ENCODE measurements at places on chromosomes 1 and 21.

DNA sequence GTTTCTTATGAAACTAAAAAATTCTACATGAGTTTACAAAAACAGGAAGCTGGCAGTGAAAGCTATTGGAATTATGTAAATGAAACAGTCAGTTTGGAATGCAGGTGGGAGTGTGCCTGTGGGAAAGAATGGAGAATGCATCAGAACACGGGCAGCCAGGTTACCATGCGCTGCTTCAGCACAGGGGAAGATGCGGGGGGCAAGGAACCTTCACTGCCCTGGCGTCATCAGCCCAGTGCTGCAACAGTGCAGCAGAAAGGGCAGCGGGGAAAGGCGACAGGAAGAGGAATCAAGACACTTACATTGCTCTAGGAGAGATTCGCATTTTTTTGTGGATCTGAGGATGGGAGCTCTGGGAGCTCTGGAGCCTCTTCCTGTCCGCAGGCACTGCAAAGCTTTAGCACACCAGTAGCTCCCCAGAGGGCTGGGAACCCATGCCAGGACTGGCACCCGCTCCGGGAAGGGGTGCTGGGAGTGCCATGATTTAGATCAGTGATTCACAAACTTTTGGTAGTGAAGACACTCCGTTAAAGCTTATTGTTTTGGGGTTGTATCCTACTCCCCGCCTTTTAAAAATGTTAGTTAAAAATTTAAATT, 64.1 kb upstream of the WDR26 start:
- no peak for DNase-seq

DNA sequence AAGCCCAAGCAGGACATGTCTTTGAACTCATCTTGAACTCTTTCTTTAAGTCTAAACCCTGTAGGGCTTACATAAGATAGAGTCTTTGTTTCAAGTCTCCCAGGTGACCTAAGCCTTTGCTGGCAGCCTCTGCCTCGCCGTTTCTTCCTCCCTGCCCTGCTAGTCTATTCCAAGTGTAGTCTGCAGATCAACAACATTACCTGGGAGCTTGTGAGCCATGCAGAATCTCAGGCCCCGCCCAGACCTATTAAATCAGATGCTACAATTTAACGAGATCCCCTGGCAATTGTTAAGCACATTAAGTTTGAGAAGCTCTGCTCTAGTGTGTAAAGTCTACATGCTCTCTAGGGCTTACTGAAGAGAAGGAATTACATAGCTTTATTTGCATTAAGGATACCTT, 271.6 kb downstream of the PBX1 start:
- no peak for DNase-seq

- DNase-seq: no peak
These were observed 33.4 kb downstream of the ABCG1 start for GRCh38 chr21:42252325-42252654.

- no peak for DNase-seq
These were observed 510.0 kb downstream of the USP25 start for GRCh38 chr21:16239659-16240265.

- no peak for DNase-seq
These were observed 24.1 kb downstream of the PAFAH2 start for GRCh38 chr1:25973610-25974321.

- DNase-seq: no peak
These were observed 98.2 kb downstream of the PGBD5 start for GRCh38 chr1:230327892-230328284.

GRCh38 chr1:179817789-179818188, 59.8 kb downstream of the TOR1AIP2 start:
- DNase-seq: no peak

DNA sequence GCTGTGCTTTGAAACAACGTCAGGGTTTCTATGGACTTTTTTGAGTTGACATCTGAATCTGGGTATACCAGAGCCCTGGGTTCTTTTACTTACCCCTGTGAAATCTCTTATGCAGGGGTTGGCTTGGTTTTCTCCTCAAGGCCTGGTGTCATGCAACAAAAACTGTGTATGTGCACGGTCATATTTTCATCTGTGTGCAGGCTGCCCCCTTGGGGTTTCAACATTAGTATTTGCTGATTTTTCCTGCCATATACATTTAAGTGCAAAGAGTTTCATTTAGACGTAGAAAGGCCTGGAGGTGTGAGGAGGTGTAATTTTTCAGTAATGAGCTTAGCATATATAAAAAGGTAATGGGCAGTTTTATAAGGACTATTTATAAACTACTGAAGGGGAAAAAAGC, 22.0 kb upstream of the ZBTB18 start:
- DNase-seq: no peak

DNA sequence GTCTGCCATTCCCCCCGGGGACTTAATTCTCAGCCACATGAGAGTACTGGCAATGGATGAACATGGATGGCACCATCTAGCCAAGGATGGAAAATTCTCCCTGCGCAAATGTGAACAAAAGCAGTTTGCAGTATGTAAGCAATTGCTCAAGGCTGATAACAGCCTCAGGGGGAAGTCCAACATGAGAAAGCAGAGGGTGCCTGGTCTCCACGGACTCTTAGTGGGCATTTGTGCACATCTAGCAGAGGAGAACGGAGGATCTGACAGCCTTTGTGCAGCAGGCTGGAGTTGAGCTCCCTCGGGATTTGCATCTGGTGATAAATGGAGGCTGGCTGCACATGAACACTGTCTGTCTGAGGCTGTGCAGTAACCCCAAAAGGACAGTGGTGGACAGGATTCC, 13.9 kb upstream of the OLIG1 start:
- DNase-seq: no peak

- no peak for DNase-seq
These were observed 173.2 kb downstream of the LBR start for GRCh38 chr1:225254676-225255075.

DNA sequence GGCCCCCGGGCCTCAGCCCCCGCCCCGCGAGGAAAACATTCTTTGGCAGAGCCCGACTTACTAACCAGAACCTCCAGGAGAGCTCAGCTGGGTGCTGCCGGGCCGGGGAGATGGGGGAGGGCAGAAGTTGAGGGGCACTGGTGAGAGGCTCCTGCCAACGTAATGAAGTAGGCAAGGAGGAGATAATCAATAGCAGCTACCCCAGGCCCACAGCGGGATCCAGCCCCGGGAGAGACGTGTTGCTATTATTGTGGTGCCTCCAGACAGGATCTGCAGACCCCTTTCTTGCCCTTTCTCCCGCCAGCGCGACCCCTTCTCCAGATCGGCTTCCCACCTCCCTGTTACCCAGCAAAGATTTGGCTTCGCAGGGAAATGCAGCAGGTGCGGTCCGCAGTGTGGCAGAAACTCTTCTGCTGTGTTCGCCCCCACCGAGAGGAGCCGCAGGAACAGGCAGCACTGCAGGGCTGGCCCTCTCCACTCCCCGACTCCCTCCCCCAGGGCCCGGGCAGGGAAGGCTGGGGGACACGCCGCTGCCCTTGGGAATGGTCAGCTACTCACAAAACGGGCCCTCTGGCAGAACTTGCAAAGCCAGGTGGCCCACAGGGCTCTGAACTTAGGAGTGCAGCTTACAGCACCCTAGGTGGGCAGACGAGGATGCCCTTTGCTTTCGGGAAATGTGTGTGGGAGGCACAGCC, 1.5 kb upstream of the KCNA2 start:
- DNase-seq: peak; percentile 62

DNA sequence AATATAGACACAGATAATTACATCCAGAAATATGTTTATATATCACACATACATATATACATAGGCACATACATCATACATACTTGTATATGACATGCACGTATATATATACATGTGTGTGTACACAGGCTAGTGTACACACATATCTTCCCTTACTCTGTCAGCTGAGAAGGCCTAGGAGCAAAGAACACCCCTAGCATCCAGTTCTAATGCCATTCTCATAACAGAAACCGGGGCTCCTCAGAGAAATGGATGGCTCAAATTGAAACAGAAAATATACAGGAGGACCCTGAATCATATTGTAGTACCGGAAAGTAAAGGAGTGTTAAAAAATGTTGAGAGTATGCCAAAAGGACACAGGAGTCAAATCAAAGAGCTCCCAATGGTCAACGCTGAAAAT, 19.7 kb upstream of the HYI start:
- no peak for DNase-seq

- DNase-seq: no peak
These were observed 95.7 kb downstream of the RHOU start for GRCh38 chr1:228830954-228831481.

DNA sequence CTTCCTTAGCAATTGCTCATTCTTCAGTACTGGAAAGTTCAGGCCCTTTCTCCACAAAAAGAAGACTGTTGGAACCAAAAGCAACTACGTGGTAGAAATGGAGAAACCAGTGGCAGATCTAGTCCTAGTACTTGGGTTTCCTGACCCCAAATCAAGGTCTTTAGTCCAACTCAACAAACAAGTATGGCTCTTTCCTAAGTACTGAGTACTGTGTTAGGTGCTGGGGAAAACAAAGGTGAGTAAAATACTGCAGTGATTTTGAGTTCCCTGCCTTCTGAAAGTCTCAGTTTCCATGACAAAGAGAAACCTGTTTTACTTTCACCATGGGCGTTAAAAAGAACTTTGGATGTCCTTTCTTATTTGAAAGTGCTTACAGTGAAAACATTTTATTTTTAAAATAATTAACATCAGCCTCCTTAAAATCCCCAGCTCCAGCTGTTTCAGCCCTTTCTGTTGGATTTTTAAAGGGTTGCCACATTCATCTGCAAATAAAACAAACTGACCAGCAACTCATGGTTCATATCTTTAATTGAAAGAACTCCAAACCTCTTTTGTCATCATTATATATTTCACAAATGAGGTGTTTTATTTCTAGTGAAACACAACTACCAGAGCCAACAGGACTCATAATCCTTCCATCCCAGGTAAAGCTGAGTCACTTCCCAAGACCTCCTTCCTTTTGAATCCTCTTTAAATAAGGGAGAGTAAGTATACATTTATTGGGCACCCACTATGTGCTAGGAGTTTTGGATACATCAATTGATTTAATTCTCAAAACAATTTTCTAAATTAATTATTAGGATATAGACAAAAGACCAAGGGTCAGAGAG, 35.4 kb downstream of the PLPP3 start:
- DNase-seq: no peak

GRCh38 chr1:222392556-222392955, 155.3 kb downstream of the HHIPL2 start:
- DNase-seq: no peak

- no peak for DNase-seq
These were observed 32.1 kb downstream of the TGFB2 start for GRCh38 chr1:218377143-218377660.

DNA sequence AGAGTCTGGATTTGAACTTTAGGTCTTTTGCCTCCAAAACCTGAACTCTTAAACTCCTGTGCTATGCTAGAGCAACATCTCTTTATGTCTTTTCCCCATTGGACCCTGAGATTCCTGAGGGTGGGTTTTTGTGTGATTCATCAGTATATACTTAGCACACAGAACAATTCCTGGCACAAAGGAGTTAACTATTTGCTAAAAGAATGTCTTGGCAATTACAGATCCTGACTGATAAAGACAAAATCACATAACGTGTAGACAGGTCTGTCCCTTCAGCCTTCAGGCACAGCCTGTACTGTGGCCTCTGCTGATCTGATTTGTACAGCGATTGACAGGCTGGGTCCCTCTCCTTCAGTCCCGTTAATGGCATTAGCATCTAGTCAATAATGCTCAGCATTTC, 162.4 kb upstream of the BEND5 start:
- no peak for DNase-seq

- DNase-seq: no peak
These were observed 31.8 kb upstream of the JUN start for GRCh38 chr1:58815686-58816071.

GRCh38 chr1:212782422-212783154, 9.0 kb downstream of the NSL1 start:
- DNase-seq: no peak

- peak; percentile 57 for DNase-seq
These were observed 106.7 kb downstream of the HIVEP3 start for GRCh38 chr1:41812051-41812450.

DNA sequence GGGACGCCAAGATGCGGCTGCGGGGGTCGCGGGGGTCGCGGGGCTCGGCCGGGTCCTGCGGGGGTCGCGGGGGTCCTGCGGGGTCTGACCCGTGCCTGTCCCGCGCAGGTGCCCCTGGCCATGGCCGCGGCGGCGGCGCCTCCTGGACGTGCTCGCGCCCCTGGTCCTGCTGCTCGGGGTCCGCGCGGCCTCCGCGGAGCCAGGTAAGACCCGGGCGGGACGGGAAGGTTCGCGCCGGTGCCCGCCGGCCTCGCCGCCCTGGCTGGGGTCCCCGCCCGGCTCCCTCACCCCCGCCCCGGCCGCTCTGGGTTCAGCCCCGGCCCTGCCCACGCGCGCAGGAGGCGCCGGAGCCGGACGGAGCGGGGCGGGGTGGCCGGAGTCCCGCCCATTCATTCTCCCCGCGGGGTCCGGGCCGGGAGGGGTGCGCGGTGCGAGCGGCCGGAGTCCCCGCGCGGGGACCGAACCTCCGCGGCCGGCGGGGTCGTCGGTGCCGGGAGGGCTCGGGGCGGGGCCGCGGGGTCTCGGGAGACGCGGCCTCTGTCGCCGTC, 380 bp downstream of the COL18A1 start:
- DNase-seq: no peak

- no peak for DNase-seq
These were observed 308.5 kb downstream of the MRPL39 start for GRCh38 chr21:25298512-25299491.

GRCh38 chr1:154873321-154873950, 3.4 kb upstream of the KCNN3 start:
- DNase-seq: no peak

DNA sequence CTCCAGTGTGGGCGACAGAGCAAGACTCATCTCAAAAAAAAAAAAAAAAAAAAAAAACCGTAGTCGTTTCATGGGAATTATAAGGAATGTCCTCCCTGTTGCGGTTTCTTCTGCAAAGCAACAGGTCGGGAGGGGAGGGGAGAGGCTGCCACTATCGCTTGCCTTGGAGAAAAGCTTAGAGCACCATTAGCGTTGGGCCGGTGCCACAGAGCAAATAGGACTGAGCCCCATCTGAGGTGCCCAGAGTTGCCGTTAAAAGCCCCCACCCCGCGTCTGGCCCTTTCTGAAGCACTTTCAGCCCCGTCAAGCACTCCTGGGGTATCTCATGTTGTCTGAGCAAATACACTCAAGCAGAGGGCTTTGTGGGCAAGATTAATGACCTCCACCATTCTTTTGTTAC, 2.2 kb downstream of the RIPPLY3 start:
- peak; percentile 32 for DNase-seq

DNA sequence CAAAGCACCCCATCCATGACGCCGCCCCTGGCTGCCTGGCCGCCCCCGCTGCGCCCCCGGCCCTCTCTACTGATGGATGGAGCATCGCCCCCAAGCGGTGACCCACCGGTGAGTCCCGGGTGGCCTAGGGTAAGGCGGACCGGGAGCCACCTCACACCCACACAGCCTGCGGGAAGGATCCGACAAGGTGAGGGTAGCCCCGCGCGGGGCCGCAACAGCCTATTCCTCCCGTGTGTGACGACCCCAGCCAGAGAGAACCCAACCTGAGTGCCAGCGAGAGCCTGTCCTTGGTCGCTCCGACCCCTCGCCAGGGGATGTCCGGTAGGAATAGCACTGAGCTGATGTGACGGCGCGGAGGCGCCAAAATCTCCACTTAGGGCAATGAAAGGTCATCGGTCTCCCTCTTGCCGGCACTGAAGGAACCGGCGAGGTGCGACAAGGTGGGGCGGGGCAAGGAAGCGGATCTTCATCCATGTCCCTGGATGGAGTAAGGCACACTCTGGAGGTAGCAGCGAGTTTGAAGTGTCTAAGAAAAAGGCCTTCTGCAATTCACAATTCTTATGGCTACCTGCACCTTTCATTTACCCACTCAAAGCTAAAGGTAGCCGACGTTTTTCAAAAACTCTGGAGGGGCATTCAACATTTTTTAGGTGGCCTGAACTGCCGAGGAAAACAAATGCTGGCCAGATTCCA, 19.7 kb upstream of the CHIA start:
- peak; percentile 14 for DNase-seq

- DNase-seq: no peak
These were observed 36.7 kb downstream of the ADAM30 start for GRCh38 chr1:119859647-119860046.
